ENCODE measurements at places on chromosomes 4 and X.

- no peak for DNase-seq
Observed at GRCh38 chr4:24640366-24640765, 56.0 kb upstream of the DHX15 start.

GRCh38 chrX:24465532-24465865 lies 413 bp downstream of the PDK3 start:
- no peak for DNase-seq

- DNase-seq = no peak
Observed at GRCh38 chr4:75180790-75181776, 248.2 kb downstream of the PARM1 start.

DNA sequence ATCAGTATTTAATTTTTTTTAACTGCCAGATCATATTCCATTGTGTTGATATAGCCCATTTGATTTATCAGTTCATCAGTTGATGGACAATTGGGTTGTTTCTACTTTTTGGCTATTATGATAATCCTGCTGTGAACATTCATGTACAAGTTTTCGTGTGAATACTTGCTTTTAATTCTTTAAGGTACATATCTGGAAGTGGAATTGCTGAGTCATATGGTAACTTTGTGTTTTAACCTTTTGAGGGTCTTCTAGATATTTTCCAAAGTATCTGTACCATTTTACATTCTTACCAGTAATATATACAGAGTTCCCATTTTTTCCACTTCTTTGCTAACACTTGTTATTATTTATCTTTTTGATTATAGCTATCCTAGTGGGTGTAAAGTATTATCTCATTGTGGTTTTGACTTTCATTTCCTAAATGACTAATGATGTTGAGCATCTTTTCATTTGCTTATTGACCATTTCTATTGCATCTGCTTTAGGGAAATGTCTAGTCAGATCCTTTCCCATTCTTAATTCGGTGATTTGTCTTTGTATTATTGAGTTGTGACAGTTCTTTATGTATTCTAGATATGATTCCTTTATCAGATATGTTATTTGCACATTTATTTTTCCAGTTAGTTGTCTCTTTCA lies 75.2 kb upstream of the NUDT6 start:
- peak; percentile 35 for DNase-seq

- no peak for DNase-seq
Observed at GRCh38 chr4:82893942-82894341, 3.0 kb upstream of the SEC31A start.

- no peak for DNase-seq
Observed at GRCh38 chr4:74057588-74057987, 19.1 kb upstream of the CXCL3 start.

GRCh38 chr4:142944565-142944964 lies 98.5 kb upstream of the INPP4B start:
- no peak for DNase-seq

GRCh38 chr4:30714408-30715031 lies 5.6 kb upstream of the PCDH7 start:
- no peak for DNase-seq

GRCh38 chrX:1450361-1451161 lies 2.1 kb downstream of the ASMTL start:
- DNase-seq = no peak

DNA sequence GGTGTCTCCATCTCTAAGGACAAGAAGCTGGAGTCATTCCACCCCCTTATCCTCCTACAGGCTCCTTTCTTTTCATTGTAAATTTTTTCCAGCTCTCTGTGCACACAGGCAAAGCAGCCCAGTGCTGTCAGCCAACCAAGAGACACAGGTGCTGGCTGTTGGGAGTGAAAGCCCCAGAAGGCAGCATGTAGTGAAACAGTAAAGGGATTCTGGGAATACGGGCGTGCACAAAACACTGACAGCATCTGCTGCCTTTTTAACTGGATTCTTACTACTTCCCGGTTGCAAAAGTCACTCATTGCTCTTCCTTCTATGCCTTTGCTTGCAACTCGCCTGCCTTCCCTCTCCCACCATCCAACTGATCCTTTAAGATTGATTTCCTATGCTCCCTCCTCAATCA lies 208.6 kb upstream of the PRPS2 start:
- no peak for DNase-seq

- DNase-seq = no peak
Observed at GRCh38 chr4:163590619-163591264, 96.3 kb downstream of the TMA16 start.

- DNase-seq = no peak
Observed at GRCh38 chr4:16483540-16483939, 257.3 kb upstream of the TAPT1 start.

DNA sequence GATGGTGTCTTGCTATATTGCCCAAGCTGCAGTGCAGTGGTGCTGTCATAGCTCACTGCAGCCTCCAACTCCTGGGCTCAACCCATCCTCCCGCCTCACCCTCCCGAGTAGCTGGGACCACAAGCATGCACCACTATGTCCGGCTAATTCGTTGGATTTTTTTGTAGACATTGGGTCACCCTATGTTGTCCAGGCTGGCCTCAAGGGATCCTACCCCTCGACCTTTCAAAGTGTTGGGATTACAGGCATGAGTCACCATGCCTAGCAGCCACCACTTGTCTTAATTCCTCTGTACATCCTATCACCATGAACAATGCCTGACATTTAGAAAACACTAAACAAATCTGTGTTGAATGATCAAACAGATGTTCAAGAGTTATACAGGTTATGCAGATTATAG lies 76.7 kb downstream of the NLGN4X start:
- no peak for DNase-seq

- DNase-seq = no peak
Observed at GRCh38 chrX:19627081-19627480, 111.8 kb upstream of the MAP3K15 start.

DNA sequence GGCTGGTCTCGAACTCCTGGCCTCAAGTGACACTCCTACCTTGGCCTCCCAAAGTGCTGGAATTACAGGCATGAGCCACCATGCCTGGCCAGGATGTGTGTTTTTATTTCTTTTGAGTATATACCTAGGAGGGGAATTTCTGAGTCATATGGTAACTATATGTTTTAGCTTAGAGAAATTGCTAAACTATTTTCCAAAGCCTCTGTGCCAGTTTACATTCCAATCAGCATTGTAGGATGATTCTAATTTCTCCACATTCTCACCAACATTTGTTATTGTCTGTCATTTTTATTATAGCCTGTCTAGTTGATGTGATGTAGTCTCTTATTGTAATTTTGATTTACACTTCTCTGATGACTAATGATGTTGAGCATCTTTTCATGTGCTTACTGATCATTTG lies 1576.0 kb downstream of the RPA4 start:
- no peak for DNase-seq

GRCh38 chr4:123343400-123344041 lies 53.1 kb upstream of the SPRY1 start:
- DNase-seq = no peak

DNA sequence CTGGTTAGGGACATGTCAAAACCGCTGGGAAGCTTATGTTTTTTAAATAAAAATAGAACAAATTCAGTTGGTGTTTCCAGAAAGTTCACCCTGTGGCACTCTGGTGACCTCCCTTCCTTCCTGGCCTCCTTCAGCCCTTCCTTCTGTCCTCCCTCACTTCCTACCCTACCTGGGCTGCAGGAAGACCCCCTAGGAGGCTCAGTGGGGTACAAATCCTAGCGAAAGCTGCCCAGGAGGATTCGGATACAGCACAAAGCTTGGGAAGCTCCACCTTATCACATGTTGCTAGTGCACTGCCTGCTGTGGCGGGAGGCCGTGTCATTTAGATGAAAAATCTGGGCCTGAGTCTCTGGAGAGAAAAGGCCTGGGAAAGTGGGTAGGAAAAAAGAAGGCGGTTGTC lies 60.5 kb downstream of the FHDC1 start:
- no peak for DNase-seq

- DNase-seq = no peak
Observed at GRCh38 chr4:14233126-14233525, 605.6 kb upstream of the BOD1L1 start.

- DNase-seq = no peak
Observed at GRCh38 chr4:88107406-88108107, 50.9 kb downstream of the ABCG2 start.

GRCh38 chr4:188031751-188032150 lies 36.2 kb downstream of the ZFP42 start:
- DNase-seq = no peak

- no peak for DNase-seq
Observed at GRCh38 chrX:110420771-110421499, 62.3 kb downstream of the RTL9 start.

- no peak for DNase-seq
Observed at GRCh38 chr4:17812801-17813200, 2.0 kb downstream of the NCAPG start.

DNA sequence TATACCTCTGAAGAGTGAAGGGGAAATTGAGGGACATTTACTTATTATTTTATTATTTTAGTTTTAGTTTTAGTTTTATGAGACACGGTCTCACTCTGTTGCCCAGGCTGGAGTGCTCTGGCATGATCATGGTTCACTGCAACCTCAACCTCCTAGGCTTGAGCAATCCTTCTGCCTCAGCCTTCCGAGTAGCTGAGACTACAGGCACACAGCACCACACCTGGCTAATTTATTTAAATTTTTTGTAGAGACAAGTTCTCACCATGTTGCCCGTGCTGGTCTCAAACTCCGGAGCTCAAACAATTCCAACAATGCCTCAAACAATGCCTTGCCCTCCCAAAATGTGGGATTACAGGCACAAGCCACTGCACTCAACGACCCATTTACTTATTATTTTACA lies 68.4 kb upstream of the BMP2K start:
- no peak for DNase-seq

DNA sequence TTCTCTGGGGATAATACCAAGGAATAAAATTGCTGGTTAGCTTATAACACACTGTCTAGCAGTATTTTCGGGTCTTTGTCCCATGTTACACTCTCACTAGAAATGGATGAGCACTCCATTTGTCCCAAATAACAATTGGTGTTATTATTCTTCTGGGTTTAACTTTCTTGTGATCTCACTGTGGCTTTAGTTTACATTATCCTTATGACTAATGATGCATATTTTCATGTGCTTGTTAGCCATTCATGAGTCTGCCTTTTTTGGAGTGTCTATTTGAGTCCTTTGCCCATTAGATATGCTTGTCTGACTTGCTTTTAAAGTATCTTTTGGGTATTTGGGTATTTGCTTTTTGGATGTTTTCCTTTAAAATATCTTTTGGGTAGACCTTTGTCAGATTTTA lies 372.9 kb upstream of the TENM3 start:
- no peak for DNase-seq

DNA sequence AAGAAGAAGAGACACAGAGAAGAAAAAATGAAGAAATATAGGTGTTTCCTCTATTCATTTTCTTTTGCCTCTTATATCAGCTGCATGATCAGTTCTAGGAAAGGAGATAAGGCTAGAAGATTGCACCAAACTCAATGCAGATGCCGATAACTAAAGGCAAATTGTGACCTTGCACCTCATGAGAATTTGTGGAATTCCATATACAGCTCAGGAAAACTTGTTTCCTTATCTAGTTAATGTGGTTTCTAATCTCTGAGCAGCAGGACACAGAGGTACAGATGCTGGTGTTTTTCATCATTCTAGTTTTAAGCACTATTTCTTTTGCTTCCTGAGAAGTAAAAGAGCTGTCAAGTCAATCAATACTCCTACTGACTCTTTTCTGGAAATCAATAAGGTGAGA lies 104.6 kb upstream of the NWD2 start:
- DNase-seq = no peak

DNA sequence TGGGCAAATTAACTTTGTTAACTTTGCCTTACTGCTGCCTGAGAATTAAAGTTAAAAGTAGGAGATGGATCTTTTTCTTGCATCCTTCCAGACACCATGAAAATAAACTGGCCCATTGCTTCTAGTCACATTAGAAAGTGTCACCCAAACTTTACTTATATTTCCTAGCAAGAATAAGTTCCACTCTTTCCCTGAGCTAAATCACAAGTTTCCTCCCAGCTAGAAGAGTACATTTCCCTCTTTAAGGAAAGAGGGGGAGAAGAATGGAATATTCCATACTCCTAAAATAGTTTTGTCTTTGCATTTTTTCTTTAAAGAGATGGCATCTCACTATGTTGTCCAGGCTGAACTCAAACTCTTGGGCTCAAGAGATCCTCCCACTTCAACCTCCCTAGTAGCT lies 53.8 kb downstream of the TMEM150C start:
- no peak for DNase-seq

- no peak for DNase-seq
Observed at GRCh38 chr4:90211174-90211573, 84.0 kb downstream of the CCSER1 start.

DNA sequence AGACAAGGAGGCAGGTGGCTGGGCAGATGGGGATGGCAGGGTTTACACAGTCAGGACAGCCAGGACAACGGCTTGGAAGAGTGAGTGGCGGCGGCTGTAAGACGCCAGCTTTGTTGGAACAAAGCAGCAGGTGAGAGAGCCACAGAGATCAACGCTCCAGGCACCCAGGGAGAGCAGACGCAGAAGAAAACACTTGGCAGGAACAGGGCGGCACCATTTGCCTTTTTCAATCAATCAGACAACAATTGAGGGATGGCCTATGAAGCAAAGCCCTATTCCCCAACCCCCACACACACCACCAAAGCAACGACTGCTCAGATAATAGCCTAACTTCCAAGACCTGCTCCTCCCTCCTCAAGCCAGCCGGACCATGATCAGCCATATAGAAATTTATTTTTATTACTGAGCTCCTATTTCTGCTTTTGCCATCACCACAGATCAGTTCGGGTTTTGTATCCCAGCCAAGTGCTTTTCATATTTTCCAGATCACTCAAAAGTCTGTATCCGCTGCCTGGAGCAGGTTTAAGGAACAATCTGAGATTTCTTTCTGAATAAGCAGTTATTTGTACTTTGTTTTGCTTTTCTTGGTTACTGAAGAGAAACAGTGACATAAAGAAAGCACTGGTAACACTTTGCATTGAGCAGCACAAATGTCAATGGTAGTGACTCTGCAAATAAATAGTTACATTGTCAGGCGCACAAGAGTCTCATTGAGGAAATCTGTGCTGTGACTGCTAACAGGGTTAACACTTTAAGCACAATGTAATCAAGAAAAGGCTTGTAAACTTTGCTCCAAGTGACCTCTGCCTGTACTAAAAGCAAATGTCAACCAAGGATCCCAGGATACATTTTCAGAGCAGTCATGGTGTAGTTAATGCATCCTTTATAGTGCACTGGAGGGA lies 81.8 kb upstream of the RBPJ start:
- DNase-seq = no peak

DNA sequence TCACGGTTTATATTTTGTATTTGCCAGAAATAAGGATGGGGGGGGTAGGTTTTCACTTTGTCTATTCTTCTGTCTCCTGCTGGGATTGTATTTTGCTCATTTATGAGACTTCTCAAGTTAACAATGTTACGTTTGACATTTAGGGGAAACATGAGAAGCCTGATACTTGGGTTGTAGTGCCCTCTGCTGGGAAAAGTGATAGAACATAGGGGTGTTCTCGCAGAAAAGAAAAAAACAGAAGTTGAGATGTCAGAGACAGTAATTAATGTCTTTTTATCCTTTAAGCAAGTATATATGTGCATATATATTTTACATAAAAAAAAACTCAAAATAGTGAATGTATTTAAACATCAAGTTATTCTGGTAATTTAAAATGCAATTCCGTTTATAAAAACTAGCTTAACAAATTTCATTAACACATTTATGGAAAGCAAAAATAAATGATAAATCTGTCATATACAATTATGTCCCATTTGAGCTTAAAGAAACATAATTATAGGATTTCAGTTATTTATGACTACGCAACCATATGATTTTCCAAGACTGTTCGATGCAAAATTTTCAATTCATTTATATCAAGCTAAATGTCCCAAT lies 46.0 kb upstream of the TMPRSS11F start:
- DNase-seq = no peak

GRCh38 chr4:123060039-123060770 lies 137.8 kb upstream of the NUDT6 start:
- DNase-seq = no peak

GRCh38 chr4:113450295-113451080 lies 311.1 kb downstream of the CAMK2D start:
- DNase-seq = no peak
